Stimulated activated CD4-positive, alpha-beta T cell treated with anti-CD3 and anti-CD28 coated beads, Interleukin-12 subunit alpha, Interleukin-12 subunit beta, amount 100 ng/mL, for 24 hours (primary cell): ENCODE measurements at places on chromosomes 1 and 21.

DNA sequence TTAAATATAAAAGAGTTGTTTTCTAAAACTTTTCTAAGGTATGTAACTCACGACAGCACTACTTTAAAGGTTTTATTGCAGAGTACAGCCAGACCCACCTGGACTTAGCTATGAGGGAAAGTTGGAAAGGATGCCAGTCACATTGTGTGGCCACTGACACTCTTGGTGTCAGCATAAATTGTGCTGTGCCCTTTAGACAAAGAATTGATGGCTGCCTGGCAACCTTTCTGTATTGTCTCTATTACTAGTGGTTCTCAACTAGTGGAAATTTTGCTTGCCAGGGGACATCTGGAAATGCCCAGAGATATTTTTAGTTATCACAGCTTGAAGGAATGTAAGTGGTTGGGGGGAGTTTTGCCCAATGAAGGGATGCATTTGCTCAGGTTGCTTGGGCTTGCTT lies 117.5 kb upstream of the APP start:
- DNase-seq: no peak

GRCh38 chr1:26799479-26800142 lies 11.9 kb downstream of the PIGV start:
- no peak for DNase-seq

- DNase-seq: no peak
Measured at GRCh38 chr1:178121883-178122282, 28.0 kb downstream of the RASAL2 start.

GRCh38 chr1:205832326-205832751 lies 17.6 kb downstream of the PM20D1 start:
- no peak for DNase-seq

- DNase-seq: no peak
Measured at GRCh38 chr1:9093581-9093980, 24.1 kb upstream of the SLC2A5 start.

GRCh38 chr1:183884526-183884925 lies 79.6 kb downstream of the RGL1 start:
- DNase-seq: no peak

DNA sequence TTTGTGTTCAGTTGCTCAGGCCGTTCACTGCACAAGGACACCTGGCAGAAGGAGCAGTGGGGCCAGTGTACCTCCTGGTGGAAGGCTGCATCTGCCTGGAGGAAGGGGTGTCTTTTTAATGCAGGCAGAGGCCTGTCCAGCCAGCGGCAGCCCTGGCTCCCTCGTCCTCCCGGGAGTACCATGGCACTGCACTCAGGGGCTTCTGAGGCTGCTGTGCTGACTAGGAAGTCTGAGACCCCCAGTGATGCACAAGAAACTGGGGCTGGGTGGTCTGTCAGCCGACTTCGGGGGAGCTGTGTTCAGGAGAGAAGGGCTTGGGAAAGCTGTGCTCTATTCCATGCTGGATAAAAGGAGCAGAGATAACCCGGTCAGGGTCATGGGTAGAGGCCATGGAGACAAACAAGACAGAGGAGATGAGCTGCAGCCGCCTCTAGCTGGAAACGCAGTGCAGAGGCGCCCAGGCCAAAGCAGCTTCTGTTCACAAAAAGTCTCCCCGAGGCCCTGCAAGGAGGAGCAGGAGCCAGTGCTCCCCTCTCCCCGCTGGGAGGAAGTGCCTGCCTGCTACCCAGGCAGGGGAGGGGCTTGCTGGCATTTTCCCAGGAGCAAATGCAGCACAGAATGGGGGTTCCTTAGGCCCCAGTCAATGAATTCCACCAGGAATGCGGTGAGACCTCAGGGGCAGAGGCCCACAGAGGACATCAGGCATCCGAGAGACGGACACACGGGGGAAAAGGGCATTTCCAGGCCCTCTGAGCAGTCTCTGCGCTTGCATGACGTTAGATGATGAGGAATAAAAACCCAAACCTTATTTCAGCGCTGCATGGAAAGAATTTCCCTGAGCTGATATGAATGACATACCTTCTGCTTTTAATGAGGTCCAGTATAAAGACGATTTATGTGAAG lies 17.2 kb upstream of the C2CD2 start:
- DNase-seq: no peak

DNA sequence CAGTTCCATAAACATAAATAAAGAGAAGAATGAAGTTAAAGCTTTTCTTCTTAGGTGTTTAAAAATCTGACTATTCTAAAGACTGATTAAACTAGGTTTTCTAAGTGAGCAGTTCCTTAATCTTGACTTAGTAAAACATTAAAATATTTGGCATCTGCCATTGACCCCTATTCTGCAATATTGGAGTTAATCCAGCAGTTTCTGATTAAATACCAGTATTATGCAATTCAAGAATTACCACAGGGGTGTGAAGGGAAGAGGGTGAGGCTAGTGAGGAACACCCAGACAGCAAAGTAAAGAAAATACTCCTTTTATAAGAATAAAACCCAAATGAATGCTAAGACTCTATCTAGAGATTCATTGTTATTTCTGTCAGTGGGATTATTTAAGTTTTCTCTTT lies 40.9 kb downstream of the CLIC4 start:
- no peak for DNase-seq

- no peak for DNase-seq
Measured at GRCh38 chr1:34781844-34782391, 904 bp downstream of the GJB3 start.

DNA sequence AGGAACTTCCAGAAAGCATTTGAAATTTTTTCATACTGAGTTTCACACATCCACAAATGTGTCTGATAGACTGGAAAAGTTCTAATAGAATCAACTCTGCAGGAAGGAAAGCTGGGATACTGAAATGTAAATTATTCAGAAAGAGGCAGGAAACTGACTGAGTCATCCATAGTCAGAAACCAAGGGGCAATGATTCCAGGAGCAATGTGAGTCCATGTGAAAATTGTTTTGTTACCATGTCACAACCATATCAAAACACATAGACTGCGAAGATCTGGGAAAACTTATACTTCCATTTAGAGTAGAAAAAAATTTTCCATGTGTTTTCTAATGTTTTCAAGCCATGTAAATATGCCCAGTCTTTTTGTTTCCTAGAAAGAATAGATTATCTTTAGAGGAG lies 142.3 kb upstream of the TMPRSS15 start:
- no peak for DNase-seq

- DNase-seq: no peak
Measured at GRCh38 chr1:56933161-56933560, 32.7 kb downstream of the C8B start.

- no peak for DNase-seq
Measured at GRCh38 chr21:45593162-45594022, 50.1 kb upstream of the PCBP3 start.

DNA sequence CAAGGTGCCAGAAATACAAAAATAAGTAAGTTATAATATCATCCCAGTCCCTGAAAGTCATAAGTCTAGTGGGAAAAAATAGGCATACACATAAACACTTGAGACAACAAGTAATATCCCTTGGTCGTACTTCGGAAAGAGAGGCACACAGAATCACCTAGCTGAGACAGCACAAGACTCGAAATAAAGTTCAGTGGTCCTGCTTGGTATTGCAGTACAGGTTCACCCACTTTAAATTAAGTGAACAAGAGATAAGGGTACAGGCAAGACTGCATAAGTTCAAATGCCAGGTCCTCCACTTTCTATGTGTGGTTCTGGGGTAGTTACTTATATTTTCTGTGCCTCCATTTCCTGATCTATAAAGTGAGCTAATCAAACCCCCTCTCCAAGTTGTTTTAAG lies 47.6 kb downstream of the SEC16B start:
- no peak for DNase-seq

GRCh38 chr1:32005522-32005921 lies 8.1 kb upstream of the KHDRBS1 start:
- no peak for DNase-seq

GRCh38 chr1:173056365-173056764 lies 5.6 kb upstream of the TNFSF18 start:
- no peak for DNase-seq

GRCh38 chr1:15123270-15123669 lies 30.3 kb upstream of the TMEM51 start:
- DNase-seq: no peak

- no peak for DNase-seq
Measured at GRCh38 chr1:53121319-53122172, 20.9 kb downstream of the SLC1A7 start.

DNA sequence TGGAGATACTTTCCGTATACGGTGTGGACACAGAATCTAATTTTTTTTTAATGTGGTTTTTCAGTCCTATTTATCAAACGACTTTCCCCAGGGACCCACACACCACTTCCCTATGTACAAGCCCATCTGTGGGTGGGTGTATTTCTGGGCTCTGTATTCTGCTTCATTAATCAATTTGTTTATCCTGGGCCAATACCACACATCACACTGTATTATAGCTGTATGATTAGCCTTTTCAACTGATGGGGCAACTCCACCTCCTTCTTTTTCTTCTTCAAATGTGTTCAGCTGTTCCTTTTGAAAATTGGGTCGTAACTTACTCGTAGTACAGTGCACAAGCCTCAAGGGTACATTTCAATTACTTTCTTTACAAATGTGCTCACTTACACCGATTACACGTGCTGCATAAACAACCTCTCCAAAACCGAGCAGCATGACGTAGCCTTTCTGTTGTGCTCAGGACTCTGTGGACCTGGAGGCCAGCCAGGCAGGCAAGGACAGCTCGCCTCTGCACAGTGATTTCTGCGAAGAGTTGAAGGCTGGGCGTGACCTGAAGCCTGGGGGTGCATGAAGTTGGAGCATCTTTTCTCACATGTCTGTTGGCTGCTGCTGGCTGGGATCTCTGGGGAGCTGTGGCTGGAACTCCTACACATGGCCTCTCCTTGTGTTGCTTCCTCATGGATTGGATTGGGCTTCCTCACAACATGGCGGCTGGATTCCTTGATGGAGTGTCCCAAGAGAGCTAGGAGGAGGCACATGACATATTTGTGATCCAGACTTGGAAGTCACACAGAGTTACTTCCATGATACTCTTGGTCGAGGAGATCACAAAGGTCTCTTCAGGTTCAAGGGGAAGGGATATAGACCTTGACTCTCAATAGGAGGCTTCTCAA lies 126.5 kb downstream of the CRYAA start:
- DNase-seq: no peak

GRCh38 chr1:110702260-110702659 lies 27.5 kb upstream of the KCNA3 start:
- DNase-seq: no peak

DNA sequence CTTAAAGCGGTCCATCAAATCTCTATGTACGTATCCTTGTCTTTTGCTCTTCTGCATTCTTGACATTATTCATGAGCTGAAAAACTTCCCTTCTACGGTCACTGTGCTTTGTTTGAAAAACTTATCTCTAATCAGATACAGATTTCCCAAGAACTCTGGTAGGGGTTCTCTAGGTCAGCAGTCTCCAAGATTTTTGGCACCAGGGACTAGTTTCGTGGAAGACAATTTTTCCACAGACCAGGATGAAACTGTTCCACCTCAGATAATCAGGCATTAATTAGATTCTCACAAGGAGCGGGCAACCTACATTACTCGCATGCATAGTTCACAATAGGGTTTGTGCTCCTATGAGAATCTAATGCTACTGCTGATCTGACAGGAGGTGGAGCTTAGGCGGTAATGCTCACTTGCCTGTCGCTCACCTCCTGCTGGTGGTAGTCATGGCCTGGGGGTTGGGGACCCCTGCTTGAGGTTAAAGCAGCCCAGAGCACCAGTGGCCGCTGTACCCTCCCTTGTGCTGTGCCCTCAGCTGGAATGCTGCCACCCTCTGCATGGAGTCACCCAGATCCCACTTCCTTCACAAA lies 30.8 kb downstream of the AK2 start:
- DNase-seq: no peak

DNA sequence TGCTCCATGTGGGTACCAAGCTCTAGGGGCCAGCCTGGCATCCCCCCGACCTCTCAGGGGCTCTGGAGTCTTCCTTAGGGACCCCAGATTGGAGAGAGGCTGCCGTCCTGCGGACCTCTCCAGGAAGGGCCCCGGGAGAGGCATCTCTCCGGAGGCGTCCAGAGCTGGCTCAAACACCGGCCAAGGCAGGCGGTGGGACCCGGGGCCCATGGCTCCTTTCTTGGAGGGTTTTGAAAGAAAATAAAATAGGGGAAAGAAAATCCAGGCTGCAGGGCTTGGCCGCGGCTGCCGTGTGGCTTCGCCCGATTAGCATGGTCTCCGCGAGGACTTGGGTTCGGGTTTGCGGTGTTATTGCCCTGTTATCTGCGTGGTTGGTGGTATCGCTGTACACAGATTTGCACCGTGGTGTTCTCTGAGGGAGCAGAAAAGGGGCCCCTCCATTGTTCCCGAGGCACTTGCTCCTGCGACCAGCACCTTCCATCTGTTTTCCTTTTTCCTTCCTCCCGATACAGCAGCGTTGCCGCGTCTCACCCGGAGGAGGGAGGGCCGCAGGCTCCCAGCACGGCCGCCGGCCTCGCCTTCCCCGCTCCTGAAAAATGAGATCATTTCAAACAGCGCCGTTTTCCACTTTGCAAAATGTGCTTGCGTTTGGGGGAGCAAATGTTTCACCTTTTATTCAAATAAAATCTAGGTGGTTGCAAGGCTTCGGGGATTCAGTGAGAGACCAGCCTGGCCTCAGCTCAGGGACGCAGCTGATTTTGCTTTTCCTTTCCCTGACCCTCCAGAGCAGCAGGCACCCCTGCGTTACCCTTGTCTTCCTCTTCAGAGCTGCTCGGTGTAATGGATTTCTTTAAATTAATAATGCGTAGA lies 86.3 kb downstream of the PRDM16 start:
- DNase-seq: no peak

GRCh38 chr1:23358310-23358875 lies 11.2 kb downstream of the ZNF436 start:
- DNase-seq: no peak

GRCh38 chr1:31111290-31111951 lies 45.9 kb upstream of the PUM1 start:
- DNase-seq: no peak

DNA sequence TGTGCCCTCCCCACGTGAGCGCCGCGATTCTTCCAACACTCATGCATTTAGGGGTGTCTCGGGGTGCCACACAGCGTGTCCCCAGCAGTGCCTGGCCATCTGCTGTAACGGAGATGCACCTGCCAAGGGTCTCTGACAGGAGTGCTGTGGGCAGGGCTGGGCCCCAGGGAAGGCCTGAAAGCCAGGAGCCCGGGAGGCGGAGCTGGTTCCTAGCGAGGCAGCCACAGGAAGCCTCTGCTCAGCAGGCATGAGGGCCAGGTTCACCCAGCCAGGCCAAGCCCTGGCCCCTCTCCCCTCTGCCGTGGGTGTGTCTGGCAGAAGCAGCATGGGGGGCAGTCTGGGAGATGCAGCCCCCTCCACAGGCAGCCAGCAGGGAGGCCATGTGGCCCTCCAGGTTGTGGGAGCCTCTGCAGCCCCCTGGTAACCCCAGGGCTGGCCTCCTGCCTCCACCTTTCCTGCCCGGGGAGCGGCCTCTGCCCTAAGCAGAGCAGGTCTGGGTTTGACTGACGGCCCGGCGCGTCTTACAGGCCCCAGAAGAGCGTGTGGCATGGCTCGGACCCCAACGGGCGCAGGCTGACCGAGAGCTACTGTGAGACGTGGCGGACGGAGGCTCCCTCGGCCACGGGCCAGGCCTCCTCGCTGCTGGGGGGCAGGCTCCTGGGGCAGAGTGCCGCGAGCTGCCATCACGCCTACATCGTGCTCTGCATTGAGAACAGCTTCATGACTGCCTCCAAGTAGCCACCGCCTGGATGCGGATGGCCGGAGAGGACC lies 30.4 kb downstream of the SLC19A1 start:
- DNase-seq: no peak
